ENCODE measurements at places on chromosomes 5 and 9.

DNA sequence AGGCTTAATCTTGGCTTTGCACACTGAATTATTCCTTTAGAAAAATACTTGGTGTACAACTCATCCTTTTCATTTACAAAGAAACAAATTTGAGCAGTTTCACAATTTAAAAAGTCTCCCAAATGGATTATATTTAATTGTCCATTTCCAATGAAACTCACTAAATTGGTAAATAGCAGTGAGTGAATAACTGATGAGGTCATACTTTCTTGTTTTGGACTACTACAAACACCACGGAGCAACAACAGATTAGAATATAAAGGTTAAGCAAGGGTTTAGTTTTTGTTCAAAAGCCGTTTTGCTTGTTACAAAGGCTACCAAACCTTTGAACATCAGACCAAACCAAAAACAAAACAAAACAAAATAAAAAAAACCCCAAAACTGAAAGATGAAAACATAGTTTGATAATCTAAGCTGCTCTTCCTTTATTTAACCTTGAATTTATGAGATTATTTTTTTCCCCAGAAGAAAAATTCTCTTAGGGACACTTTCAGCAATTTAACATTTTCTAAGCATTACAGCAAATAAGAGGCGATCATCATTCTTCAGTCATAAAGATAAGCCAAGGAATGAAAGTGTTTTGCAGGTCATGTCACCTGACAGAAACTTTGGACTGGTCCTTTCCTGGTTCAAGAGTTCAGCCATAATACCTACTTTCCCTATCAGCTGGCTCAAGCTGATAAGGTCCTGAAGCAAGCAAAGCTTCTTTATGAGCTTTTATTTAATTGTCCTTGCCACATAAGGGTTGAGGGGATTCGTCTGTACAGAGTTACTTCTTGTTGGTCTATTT lies 99.7 kb upstream of the CDKN2B start:
- DNase-seq: peak; percentile 37

DNA sequence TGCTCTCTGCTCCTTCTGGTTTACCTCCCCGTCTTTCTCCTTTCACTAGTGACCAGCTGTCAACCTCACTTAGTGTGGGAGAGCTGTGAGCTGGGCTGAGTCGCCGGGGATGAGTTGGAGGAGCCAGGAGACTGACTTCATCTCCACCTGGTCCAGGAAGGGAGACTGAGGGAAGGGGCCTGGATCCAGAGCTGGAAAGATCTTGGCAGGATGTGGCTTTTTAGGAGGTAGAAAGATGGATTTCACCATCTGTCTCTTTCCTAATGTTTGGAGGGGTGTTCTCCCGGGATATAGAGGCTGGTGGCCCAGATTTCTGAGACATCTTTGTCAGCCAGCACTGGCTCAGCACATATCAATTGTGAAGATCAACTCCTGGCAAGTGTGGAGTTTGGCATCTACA lies 37.1 kb upstream of the TNC start:
- no peak for DNase-seq

GRCh38 chr5:180807046-180807445 lies 4.4 kb upstream of the MGAT1 start:
- DNase-seq: no peak

DNA sequence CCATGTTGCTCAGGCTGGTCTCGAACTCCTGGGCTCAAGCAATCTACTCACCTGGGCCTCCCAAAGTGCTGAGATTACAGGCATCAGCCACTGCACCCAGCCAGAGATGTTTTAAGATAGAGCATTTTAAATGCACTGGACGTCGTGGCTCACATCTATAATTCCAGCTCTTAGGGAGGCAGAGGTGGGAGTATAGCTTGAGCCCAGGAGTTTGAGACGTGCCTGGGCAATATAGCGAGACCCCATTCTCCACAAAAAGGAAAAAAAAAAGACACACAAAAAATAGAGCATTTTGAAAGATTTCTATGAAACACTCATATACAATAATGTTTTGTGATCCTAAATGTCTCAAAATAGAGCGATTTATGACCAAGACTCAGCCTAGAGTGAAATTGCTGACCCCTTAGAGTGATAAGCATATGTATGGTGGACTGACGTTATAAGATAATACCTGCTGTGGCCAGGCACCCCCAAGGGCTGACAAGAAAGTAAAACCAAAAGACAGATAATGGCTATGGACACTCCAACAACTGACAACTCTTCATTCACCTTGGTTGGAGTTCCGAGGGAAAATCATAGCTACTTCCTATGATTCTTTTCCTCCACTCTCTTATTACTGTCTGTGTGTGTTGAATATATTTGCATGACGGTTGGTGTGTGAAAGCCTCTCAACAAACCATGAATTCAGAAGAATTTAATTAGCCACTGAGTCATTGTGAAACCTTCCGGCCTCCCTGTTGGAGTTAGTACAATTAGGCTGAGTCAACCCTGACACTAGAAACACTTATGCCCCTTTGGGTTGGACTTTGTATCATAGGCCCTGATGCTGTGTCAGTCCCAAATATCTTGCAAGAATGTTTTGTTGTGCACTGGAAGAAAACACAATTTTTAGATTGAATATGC lies 526.5 kb upstream of the NUDT12 start:
- peak; percentile 64 for DNase-seq

DNA sequence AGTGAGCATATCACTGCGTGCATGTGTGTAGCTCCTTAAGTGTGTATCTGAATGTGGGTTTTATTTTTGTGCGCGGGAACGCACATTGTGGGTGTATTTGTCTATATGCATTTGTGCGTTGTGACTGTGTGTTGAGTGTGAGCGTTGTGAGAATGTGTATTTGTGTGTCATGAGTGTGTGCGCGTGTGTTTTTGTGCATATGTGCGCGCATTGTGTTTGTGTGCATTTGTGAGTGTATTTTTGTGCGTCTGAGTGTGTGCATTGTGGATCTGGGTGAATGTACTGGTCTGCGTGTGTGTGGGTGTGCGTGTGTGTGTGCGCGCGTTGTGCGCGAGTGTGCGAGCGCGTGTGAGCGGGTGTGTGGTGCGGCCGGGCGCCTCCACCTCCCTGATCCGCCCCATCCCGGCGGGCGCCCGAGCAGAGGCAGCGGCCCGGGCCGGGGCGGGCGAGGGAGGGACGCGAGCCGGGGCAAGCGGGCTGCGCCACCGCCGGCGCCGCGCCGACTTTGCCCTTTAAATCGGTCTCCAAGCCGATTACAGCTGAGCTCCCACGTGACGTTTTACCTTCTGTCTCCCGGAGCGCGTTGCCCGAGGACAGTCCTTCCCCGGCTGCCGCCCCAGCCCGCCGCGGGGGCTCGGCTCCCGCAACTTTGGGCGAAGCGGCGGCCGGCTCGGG lies at the start of gene RASGRF2:
Gene RASGRF2, plus strand, starts transcription at position 596 of the 675 bp plus-strand sequence. CDS start 376 bp downstream, outside the sequence.
- peak; percentile 60 for DNase-seq

- DNase-seq: no peak
Observed at GRCh38 chr9:97487861-97488260, 13.6 kb upstream of the TMOD1 start.
